Hypothalamus (tissue), 51 donors: ENCODE measurements at places on chromosomes 11 and 22.

DNA sequence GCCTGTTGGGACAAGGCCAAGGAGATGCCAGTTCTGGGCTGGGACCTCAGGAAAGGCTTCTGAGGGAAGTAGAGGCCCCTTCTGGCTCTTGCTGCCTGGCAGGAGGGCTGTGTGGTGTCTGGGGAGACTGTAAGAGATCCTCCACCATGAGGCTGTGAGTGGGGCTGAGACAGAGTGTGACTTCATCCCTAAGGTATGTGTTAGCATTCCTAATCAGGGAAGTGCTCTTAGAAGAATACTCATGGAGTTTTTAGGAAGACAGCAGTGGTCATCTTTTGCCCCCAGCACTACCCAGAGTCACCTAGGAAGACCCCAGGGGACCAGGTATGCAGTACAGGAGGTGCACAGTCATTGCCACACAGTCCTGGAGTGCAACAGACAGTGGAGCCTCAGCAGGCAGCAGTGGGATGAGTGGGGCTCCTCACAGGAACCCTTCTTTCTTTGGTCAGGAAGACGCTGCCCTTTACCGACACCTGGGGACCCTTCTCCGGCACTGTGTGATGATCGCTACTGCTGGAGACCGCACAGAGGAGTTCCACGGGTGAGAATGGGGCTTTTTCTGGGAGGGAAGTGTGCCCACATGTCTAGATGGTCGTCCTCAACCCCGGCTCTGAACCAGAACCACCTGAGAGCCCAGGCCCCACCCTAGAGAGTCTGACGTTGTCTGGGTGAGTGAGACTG lies 2.8 kb downstream of the RIC8A start:
- no peak for DNase-seq

DNA sequence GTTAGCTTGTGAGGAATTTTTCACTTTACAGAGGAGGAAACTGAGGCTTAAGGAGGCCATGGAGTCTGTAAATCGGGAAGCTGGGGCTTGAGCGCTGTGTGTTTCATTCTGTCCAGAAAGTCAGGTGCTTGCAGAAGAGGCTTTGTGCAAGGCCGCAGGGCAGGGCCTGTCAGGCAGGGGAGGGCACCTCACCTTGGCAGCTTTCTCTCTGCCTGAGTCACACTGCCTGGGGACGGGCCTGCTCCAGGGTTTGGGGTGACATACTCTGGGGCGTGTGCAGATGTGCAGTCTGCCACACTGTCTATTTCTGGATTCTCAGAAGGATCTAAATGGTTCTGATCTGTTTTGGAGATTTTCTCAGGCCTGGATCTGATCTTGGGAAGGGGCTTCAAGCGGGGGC lies 8.4 kb downstream of the INCENP start:
- no peak for DNase-seq

- no peak for DNase-seq
Measured at GRCh38 chr11:119807841-119808240, 78.8 kb upstream of the NECTIN1 start.

- DNase-seq = no peak
Measured at GRCh38 chr11:93648158-93648557, 13.3 kb upstream of the CEP295 start.

GRCh38 chr11:27217948-27218420 lies 145.0 kb downstream of the CCDC34 start:
- DNase-seq = no peak

- DNase-seq = no peak
Measured at GRCh38 chr11:27553186-27553585, 46.6 kb upstream of the LIN7C start.
